ENCODE measurements at places on chromosomes 3 and 15.

DNA sequence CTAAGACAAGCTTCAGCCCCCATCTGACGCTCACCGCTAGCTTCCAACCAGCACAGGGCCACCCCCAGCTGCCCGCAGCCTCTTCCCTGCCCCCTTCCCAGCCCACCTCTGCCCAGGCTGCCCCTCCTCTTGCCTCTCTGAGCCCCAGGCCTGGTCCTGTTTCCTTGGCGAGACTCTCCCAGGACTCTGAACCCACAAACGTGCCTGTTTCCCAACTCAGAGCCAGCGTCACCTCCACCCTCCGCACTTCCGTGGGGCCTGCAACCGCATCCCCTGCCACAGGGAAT, 35.0 kb downstream of the ZXDC start:
- DNase-seq: no peak

DNA sequence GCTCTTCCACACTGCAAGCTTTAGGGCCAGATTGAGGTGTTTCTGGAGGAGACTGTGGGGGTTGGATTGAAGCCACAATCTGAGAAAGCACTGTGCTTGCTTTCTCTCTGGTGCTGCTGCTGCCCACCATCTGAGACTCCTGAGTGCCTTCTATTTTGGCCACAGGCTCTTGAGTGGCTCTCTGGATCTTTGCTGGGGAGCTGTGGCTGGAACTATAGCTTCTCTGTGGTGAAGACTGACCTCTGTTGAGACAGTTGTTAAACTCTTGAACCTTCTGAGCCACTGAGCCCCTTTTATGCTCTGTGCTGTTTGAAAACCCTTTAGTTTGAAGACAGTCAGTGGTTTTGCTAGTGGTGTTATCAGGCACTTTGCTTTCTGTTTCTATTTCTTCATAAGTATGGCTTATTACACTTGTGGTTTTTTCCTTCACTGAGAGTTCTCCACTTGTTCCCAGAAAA, 108.7 kb upstream of the TSPAN3 start:
- no peak for DNase-seq

DNA sequence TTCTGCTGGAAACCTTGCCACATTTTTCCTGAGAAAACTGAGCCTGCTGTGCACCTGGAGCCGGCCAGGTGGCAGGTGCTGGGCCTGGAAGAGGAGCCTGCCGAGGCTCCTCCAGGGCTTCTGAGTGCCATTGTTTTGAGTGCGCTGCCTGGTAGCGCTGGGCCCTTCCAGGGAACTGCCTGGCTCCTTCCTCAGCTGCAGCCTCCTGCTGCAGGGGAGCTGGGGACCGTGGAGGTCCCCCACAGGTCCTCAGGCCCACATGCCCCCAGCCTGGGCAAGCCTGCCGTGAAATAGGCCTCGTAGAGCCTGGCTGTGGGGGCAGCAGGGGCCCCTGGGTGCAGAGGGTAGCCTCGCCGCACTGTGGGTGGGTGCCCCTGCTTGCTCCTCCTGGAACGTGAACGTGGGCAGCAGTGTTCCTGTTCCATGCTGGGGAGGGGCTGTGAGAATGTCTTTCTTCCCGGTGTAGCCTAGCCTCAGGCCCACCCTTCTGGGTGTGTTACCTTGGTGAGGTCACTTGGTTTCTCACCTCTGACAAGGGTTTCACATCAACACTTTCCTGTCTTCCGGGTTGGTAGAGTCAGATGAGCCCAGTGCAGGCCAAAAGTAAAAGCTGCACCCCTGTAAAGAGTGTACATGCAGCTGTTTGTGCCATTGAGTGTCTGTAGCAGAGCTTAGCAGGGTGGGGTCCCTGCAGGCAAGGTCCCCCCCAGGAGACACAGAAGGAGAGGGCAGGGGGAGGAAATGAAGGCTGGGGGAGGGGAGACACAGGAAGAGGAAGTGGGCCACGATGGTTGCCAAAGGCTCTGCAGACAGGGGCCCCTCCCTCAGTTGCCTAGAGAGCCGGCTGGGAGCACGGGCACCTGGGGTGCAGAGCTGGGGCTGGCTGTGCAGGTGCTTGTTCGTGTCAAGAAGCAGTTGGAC, 34.5 kb downstream of the KLF13 start:
- DNase-seq: peak; percentile 77

GRCh38 chr3:189637750-189638149, 6.6 kb downstream of the TP63 start:
- no peak for DNase-seq

GRCh38 chr3:128232376-128233178, 79.3 kb downstream of the EEFSEC start:
- DNase-seq: no peak

Data from NCI-H2081 (cell line).